ENCODE measurements at places on chromosomes 1 and 21. TPM values are rescaled to one million over a fixed set of nuclear protein-coding genes. Genes with fewer than 3 reads are reported as not detected.

GRCh38 chr1:5390504-5390903, 601.7 kb downstream of the NPHP4 start:
- no peak for DNase-seq
- H3K4me3 ChIP-seq = no peak overlapping the region
- H3K27ac ChIP-seq = no peak overlapping the region
- H3K4me1 ChIP-seq = peaks cover 60% of the 10 kb centered on the region

Gene PPIAL4G
- 0.14 TPM for total RNA-seq

GRCh38 chr21:31298618-31299269, 45.3 kb downstream of the TIAM1 start:
- no peaks in the 10 kb centered on the region for H3K36me3 ChIP-seq
- no peak overlapping the region for H3K4me3 ChIP-seq
- H3K27ac ChIP-seq = no peak overlapping the region
- no peaks in the 10 kb centered on the region for H3K27me3 ChIP-seq

Gene RAD54L
- 0.33 TPM for total RNA-seq

DNA sequence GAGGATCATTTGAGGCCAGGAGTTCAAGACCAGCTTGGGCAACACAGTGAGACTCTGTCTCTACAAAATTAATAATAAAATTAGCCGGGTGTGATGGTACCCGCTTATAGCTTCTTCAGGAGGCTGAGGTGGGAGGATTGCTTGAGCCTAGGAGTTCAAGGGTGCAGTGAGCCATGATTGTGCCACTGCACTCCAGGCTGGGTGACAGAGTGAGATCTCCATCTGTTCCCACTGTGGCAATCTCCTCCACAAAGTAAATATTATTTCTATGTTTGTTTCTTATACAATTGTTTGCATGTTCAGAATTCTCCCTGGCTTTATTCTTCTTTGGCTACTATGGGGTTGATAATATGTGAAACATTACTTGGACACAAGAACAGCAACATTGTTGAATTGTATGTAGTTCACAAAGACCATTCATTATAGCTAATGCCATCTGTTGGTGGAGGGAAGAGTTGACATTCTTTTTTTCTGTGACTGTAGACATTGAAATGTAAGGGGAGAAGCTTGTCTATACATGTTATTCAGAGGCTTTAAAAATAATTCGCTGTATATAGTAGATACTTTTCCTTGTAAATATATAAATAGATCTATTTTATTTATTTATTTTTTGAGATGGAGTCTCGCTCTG, 47.8 kb upstream of the SRSF10 start:
- H3K4me3 ChIP-seq = no peak overlapping the region
- H3K27me3 ChIP-seq = no peaks in the 10 kb centered on the region
- DNase-seq = peak; percentile 35
- no peaks in the 10 kb centered on the region for H3K36me3 ChIP-seq
- H3K27ac ChIP-seq = no peak overlapping the region
- H3K4me1 ChIP-seq = no peaks in the 10 kb centered on the region

- no peak overlapping the region for H3K27ac ChIP-seq
- no peaks in the 10 kb centered on the region for H3K27me3 ChIP-seq
These were observed 2.3 kb upstream of the CHI3L1 start for GRCh38 chr1:203188686-203189232.

DNA sequence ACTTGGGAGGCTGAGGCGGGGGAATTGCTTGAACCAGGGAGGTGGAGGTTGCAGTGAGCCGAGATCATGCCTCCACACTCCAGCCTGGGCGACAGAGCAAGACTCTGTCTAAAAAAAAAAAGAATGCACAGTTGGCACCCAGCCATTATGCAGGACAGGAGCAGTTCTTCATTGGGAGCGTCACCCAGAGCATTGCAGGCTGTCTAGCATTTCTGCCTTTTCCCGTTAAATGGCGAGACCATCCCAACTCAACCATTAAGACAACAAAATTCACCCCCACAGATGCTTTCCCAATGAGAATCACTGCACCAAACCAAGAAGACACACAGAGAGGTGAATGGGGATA, 105.8 kb downstream of the EDEM3 start:
- H3K27ac ChIP-seq = no peak overlapping the region
- H3K36me3 ChIP-seq = no peaks in the 10 kb centered on the region
- H3K27me3 ChIP-seq = no peaks in the 10 kb centered on the region
- no peaks in the 10 kb centered on the region for H3K4me1 ChIP-seq

GRCh38 chr1:64527165-64527564, 57.2 kb downstream of the CACHD1 start:
- H3K4me1 ChIP-seq = no peaks in the 10 kb centered on the region
- H3K36me3 ChIP-seq = no peaks in the 10 kb centered on the region
- H3K27ac ChIP-seq = no peak overlapping the region
- no peak overlapping the region for H3K4me3 ChIP-seq

Gene OR2T35
- total RNA-seq = not detected

Gene S100A7A
- total RNA-seq = not detected

- no peaks in the 10 kb centered on the region for H3K27me3 ChIP-seq
- no peaks in the 10 kb centered on the region for H3K4me1 ChIP-seq
- H3K4me3 ChIP-seq = no peak overlapping the region
These were observed 186.8 kb downstream of the APP start for GRCh38 chr21:25983745-25984144.

- no peaks in the 10 kb centered on the region for H3K4me1 ChIP-seq
- H3K27me3 ChIP-seq = no peaks in the 10 kb centered on the region
- no peaks in the 10 kb centered on the region for H3K36me3 ChIP-seq
- no peak for DNase-seq
- H3K4me3 ChIP-seq = no peak overlapping the region
These were observed 8.5 kb downstream of the EDN2 start for GRCh38 chr1:41475859-41476567.

DNA sequence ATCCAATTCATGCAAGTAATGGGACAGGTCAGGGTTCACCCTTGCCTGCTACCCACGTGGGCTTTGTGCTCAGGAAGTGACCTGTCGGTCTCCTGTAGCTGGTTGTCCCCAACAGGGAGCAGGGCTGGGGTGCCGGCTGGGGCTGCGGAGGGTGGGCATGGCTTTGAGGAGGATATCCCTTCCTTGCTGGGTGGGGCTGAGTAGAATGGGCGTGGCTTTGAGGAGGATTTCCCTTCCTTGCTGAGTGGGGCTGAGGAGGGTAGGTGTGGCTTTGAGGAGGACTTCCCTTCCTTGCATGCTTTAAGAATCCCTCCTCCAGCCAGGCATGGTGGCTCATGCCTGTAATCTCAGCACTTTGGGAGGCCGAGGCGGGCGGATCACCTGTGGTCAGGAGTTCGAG, 151.3 kb downstream of the CLIC6 start:
- H3K36me3 ChIP-seq = peaks cover 93% of the 10 kb centered on the region
- no peak overlapping the region for H3K4me3 ChIP-seq
- no peak for DNase-seq
- no peaks in the 10 kb centered on the region for H3K27me3 ChIP-seq
- no peak overlapping the region for H3K27ac ChIP-seq

Data from CD4-positive, alpha-beta T cell (primary cell).